ENCODE measurements at places on chromosomes 5 and 9.

GRCh38 chr5:60977956-60978737, 33.1 kb downstream of the NDUFAF2 start:
- DNase-seq, result no peak

GRCh38 chr9:90038763-90039162, 434.0 kb downstream of the GADD45G start:
- DNase-seq, result no peak

GRCh38 chr9:12716823-12717600, 23.8 kb downstream of the TYRP1 start:
- no peak for DNase-seq

- DNase-seq, result no peak
Observed at GRCh38 chr9:129482521-129483414, 138.1 kb downstream of the C9orf50 start.

- DNase-seq, result no peak
Observed at GRCh38 chr5:107820429-107820828, 149.7 kb upstream of the EFNA5 start.

GRCh38 chr9:137630126-137630525, 11.3 kb downstream of the EHMT1 start:
- no peak for DNase-seq

DNA sequence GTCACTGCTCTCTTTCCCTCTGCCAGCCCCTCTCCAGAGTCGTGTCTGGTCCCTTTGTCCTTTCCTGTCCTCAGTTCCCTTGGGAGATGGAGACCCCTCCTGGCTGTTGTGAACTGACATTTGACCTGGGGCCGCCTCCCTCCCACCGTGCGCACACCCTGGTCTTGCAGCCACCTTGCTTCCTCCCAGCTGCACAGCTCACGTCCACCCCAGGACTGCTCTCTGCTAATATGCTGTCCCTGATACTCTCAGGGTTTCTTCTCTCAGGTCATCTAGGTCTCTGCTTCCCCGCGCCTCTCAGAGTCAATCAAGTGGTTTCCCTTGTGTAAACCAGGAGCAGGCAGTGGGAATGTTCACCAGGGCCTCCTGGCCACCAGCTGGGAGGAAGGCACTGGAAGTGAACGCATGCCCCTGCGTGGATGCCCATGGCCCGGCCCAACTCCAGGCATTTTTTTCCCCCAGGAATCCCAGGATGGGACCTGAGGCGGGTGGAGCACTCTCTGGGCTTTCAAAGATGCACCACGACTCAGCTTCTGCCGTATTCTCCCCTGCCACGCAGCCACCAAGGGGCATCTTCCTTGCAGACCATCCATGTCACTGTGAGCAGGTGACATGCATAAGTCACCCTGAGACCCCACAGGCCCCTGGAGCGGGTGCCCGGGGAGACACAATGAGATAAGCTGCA, 142.4 kb downstream of the OLFM1 start:
- DNase-seq, result no peak

GRCh38 chr5:179814090-179814489, 6.6 kb upstream of the SQSTM1 start:
- DNase-seq, result no peak

- DNase-seq, result no peak
Observed at GRCh38 chr5:68377733-68378132, 162.2 kb downstream of the PIK3R1 start.

- DNase-seq, result peak; percentile 28
Observed at GRCh38 chr9:132006677-132007370, 72.8 kb downstream of the MED27 start.

GRCh38 chr9:8429157-8429556, 629.6 kb upstream of the DMAC1 start:
- DNase-seq, result no peak

GRCh38 chr9:79152306-79152705, 419.5 kb upstream of the TLE4 start:
- no peak for DNase-seq

- no peak for DNase-seq
Observed at GRCh38 chr5:175003531-175003930, 279.1 kb downstream of the MSX2 start.

- DNase-seq, result no peak
Observed at GRCh38 chr9:15404171-15404570, 18.5 kb upstream of the SNAPC3 start.

DNA sequence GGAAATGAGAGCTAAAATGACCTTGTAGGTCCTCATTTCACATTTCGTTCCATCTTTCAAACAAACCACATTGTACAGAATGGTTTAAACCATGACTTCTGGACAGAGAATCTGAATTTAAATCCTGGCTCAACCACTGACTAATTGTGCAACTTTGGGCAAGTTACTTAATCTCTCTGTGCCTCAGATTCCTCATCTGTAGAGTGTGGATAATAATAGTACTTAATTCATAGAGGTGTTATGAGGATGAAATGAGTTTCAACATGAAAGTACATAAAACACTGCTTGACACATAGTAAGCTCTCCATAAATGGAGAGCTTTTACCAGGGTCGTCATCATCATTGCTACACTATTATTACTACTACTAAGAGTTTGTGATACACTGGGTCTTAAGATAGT, 46.3 kb upstream of the FOXE1 start:
- DNase-seq, result no peak

DNA sequence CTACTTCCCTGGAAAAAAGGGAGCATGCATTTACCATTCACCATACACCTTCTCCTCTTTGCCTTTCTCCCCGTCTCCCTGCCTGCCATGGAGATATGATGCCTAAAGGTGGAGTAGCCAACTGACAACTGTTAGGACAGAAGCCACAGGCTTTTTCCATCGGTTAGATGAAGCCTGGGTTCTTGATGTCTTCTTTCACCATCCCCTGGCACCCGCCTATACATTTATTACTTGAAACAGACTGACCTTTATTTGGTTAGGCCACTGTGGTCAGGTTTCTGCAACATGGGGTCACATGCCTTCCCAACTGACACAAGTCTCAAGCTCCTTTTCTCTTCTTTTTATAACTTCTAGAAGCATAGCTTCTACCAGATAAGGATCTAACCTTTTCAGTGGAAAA, 7.1 kb downstream of the LCP2 start:
- DNase-seq, result no peak

GRCh38 chr9:71326360-71326759, 204.9 kb upstream of the TRPM3 start:
- no peak for DNase-seq

DNA sequence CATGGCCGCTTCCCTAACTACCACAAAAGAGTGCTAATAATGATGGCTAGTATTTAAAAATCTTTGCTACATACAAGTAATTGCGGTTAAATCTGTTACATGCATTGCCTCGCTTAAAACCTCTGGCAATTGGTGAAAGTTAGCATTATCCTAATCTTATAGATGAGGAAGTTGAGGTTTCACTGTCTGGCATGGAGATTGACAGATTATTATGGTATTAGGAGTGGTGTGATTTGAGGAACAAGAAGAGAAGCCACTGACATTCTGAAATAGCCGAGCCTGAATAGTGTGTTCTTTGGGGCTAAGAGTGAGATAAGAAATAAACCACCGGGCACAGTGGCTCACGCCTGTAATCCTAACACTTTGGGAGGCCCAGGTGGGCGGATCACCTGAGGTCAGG, 45.3 kb upstream of the DPYSL3 start:
- no peak for DNase-seq

GRCh38 chr9:85995599-85995998, 54.7 kb downstream of the NAA35 start:
- no peak for DNase-seq

DNA sequence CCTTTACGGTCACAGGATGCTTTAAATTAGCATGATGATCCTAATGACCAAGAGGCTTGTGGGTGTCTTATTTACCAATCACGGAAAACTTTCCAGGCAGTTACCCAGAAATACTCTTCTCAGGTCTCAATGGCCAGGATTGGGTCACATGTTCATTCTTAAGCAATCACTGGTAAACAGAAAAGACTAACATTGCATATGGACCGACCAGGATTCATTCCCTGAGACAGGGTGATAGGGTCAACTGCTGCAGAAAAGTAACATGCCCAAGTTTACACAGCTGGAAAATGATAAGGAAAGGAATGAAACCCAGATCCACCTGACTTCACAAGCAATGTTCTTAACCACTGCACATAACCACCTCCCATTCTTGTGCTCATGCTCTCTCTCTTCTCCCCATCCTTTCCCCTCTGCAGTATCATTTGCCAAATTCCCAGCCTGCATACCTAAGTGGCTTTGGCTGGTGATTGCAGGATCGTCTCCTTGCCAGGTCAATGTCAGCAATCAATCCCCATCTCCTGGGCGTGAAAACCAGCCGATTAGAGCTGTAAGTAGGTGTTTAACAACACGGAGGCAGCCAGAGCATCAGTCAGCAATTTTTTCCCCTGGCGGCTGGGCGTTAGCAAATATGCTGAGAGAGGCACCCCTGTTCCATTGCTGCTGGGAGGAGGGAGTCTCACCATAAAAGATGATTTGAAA, 219.4 kb downstream of the NMUR2 start:
- DNase-seq, result no peak

GRCh38 chr9:132896264-132896663, 17.6 kb downstream of the SPACA9 start:
- no peak for DNase-seq

GRCh38 chr5:100787648-100788047, 115.4 kb downstream of the ST8SIA4 start:
- DNase-seq, result no peak

GRCh38 chr5:154758977-154759376, 3.8 kb downstream of the LARP1 start:
- no peak for DNase-seq

GRCh38 chr5:153900703-153901395, 137.9 kb downstream of the FAM114A2 start:
- no peak for DNase-seq

GRCh38 chr9:19378164-19378563, 1.9 kb downstream of the RPS6 start:
- no peak for DNase-seq

DNA sequence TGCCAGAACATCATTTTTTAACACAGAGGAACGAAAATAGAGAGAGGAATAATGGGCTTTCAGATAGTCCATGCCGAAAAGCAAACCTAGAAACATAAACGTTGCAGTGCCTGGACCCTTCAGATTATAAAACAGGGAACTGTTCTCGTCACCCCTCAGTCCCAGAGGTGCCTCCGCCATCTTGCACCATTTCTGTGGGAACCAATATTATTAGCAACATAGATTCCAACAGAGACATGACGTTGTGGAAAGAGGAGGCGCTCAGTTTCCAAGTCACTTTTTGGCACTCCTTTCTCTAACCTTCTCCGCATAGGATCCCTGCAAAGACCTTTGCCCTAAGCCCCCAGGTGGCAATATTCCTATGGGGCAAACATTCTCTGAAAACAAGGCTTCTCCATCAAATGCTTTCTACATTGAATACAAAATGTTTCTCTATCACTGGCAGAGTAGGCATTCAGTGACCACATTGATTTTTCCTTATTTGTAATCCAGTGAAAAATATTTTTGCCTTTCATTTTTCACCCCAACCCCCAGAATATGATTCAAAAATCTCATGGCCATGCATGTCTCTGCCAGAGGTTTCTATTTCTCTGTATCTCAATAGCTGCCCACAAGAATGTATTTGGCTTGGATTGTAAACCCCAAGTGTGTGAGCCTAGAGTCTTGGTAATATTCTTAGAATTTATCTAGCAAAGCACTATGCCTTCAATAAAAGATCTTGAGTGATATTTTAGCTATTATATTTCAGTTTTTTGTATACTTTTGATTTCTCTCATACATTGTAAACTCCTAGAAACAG, 500.8 kb upstream of the WWC1 start:
- no peak for DNase-seq

DNA sequence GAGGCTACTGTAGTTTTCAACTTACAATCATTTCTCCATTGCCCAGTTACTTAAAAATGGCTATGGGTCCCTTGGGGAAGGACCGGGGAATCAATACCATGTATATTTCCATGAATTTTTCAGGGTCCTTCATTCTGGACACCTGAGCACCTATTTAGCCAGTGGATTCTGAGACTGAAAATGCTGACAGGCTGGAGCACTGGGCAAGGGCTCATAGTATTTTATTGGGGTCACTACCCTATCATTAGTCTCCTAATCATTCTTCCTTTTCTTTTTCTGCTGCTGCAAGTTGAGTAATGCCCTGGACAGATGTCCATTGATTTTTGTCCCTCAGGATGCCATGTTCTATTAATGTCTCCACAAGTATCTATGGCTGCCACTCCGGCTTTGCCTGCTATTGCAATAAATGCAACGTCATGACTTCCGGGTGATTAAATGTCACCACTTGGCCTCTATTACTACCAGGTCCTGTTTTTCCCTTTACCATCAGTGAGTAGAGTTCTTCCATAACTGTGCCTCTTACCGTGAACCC, 279.3 kb upstream of the FBXL7 start:
- no peak for DNase-seq

GRCh38 chr5:124702525-124702924, 43.9 kb downstream of the ZNF608 start:
- DNase-seq, result no peak

DNA sequence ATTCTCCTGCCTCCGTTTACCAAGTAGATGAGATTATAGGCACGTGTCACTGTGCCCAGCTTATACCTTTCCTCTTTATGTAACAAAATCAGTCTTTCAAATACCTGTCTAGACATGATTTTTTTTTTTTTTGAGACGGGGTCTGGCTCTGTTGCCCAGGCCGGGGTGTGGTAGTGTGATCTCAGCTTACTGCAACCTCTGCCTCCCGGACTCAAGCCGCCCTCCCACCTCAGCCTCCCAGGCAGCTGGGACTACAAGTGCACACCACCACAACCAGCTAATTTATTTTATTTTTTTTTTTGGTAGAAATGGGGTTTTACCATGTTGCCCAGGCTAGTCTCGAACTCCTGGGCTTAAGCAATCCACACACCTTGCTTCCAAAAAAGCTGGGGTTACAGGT, 13.2 kb downstream of the NADK2 start:
- DNase-seq, result no peak

- DNase-seq, result no peak
Observed at GRCh38 chr5:162801235-162801634, 636.2 kb upstream of the CCNG1 start.

DNA sequence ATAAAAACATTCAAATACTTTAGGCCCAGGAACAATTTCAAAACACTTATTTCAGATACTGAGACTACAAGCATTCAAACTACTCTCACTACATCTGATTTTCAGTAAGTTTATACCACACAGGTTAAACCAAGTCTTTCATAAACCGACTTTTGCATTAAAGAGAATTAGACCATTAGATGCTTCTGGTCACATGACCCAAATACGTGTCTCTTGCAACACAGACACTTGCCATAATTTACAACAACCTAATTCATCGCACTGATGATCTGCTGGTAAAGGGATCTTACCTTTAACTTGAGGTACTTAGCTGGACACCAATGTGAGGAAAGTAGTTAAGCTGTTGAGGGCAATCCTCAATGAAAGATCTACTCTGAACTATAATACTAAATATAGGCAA, 3.2 kb downstream of the HNRNPH1 start:
- DNase-seq, result no peak

- no peak for DNase-seq
Observed at GRCh38 chr5:10518347-10518746, 45.5 kb upstream of the ANKRD33B start.

GRCh38 chr9:228929-229695, 14.4 kb downstream of the DOCK8 start:
- no peak for DNase-seq

GRCh38 chr9:7094052-7094451, 336.3 kb downstream of the KDM4C start:
- DNase-seq, result no peak

All from stimulated activated CD4-positive, alpha-beta T cell treated with anti-CD3 and anti-CD28 coated beads, Interleukin-4, amount 100 ng/mL, for 48 hours (primary cell).